ENCODE measurements at places on chromosomes 2 and 18. TPM values are rescaled to one million over a fixed set of nuclear protein-coding genes. Genes with fewer than 3 reads are reported as not detected.
A peak's percentile ranks its signal among the peaks of the same experiment; 100 is the strongest.

GRCh38 chr2:134679745-134680144 is 39.1 kb downstream of the TMEM163 start:
- H3K4me3 ChIP-seq = peak overlapping the region; percentile 22
- peaks cover 3% of the 10 kb centered on the region for H3K36me3 ChIP-seq
- H3K4me1 ChIP-seq = peaks cover 60% of the 10 kb centered on the region
- H3K27ac ChIP-seq = no peak overlapping the region

GRCh38 chr2:55422876-55423665 is 3.4 kb upstream of the CCDC88A start:
- DNase-seq = no peak
- no peaks in the 10 kb centered on the region for H3K36me3 ChIP-seq

- H3K36me3 ChIP-seq = no peaks in the 10 kb centered on the region
- no peak overlapping the region for H3K4me3 ChIP-seq
- H3K27me3 ChIP-seq = peaks cover 20% of the 10 kb centered on the region
- DNase-seq = no peak
Measured at GRCh38 chr2:45370369-45370768, 240.7 kb downstream of the SRBD1 start.

GRCh38 chr2:188272121-188272520 is 19.6 kb upstream of the GULP1 start:
- no peak for DNase-seq
- no peaks in the 10 kb centered on the region for H3K27me3 ChIP-seq
- H3K4me1 ChIP-seq = no peaks in the 10 kb centered on the region
- no peak overlapping the region for H3K27ac ChIP-seq
- no peaks in the 10 kb centered on the region for H3K36me3 ChIP-seq

GRCh38 chr18:67525328-67526099 is 9.0 kb upstream of the DSEL start:
- no peaks in the 10 kb centered on the region for H3K36me3 ChIP-seq
- no peak overlapping the region for H3K4me3 ChIP-seq
- no peaks in the 10 kb centered on the region for H3K4me1 ChIP-seq
- no peak for DNase-seq

GRCh38 chr18:35227254-35227653 is 13.6 kb upstream of the ZNF397 start:
- H3K27me3 ChIP-seq = peaks cover 8% of the 10 kb centered on the region
- no peak overlapping the region for H3K27ac ChIP-seq
- no peaks in the 10 kb centered on the region for H3K36me3 ChIP-seq
- H3K4me1 ChIP-seq = peaks cover 3% of the 10 kb centered on the region
- no peak for DNase-seq
- no peak overlapping the region for H3K4me3 ChIP-seq

- H3K27me3 ChIP-seq = peaks cover 11% of the 10 kb centered on the region
- no peak overlapping the region for H3K27ac ChIP-seq
- no peaks in the 10 kb centered on the region for H3K4me1 ChIP-seq
- no peaks in the 10 kb centered on the region for H3K36me3 ChIP-seq
Measured at GRCh38 chr18:31048216-31048615, 5.7 kb upstream of the DSC3 start.

- H3K4me3 ChIP-seq = peak overlapping the region; percentile 33
- peak; percentile 44 for DNase-seq
Measured at GRCh38 chr2:217756375-217757107, 246.3 kb downstream of the TNS1 start.

GRCh38 chr2:230691005-230691647 is 21.5 kb upstream of the CAB39 start:
- H3K4me1 ChIP-seq = peaks cover 20% of the 10 kb centered on the region
- no peak for DNase-seq
- H3K27ac ChIP-seq = no peak overlapping the region
- H3K36me3 ChIP-seq = no peaks in the 10 kb centered on the region
- no peaks in the 10 kb centered on the region for H3K27me3 ChIP-seq

RNF181 gene
- total RNA-seq = 130 TPM

IHH gene
- 0.09 TPM for total RNA-seq

UGT1A7 gene
- total RNA-seq = not detected

ACADL gene
- not detected for total RNA-seq
